Stimulated activated CD8-positive, alpha-beta memory T cell treated with anti-CD3 and anti-CD28 coated beads, Interleukin-4, amount 100 ng/mL, for 1 hour (primary cell): ENCODE measurements at places on chromosomes 4 and X.

DNA sequence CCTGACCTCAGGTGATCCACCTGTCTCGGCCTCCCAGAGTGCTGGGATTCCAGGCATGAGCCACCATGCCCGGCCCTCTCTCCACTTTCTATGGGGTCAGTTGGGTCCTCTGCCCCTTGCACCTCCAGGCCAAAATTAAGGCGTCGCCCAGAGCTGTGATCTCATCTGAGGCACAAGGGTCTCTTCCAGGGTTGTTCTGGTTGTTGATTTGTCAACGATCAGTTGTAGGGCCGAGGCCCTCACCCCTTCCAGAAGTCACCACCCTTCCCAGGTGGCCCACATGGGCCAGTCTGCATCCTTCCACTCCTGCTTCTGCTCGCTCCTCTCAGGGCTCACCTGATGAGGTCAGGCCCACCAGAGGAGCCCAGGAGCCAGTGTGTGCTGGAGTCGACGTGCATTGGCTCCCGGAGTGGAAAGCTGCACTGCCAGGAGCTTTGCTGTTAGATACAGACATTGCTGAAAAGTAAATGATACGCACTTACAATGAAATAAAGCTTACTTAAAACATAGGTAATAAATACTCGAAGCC lies 14.3 kb upstream of the TMEM271 start:
- DNase-seq, result no peak

GRCh38 chr4:115657991-115658650 lies 544.7 kb upstream of the NDST4 start:
- DNase-seq, result no peak

DNA sequence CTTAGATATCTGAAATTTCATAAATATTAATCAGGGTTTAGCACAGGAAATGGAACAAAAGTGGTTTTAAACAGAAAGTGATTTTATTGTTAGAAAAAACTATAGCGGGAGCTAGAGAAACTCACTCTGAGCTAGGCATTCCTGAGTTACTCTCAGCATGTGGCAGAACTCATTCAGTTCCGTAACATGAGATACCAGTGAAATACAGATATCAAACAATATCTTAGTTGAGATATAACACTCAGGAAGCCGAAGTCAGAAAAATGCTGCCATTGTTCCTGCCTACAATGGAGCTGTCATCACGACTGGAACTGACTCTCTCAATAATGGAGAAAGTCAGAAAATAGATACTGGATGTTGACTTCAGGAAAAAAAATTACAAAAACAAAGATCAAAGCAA lies 1428.7 kb downstream of the PCDH18 start:
- DNase-seq, result no peak

- DNase-seq, result no peak
Observed at GRCh38 chr4:154497889-154498288, 6.3 kb upstream of the DCHS2 start.

DNA sequence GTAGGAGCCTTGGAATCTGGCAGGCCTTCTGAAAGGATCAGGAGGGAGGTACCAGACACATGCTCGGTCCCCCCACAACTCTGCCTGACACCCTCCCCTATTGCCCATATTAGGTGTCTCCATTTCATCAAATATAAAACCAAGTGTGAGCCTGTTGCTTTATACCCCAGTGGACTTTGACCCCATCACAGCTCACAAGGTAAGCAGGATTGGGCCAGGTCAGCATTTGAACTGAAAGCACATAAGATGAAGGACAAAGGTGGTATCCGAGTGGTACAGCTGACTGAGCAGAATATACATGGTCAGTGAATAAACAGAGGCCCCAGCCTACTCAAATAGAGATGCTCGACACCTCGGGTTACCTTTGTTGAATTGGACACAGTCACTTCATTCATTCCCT lies 20.0 kb downstream of the SLC25A43 start:
- DNase-seq, result no peak

- no peak for DNase-seq
Observed at GRCh38 chr4:10205223-10205622, 88.6 kb upstream of the WDR1 start.

- no peak for DNase-seq
Observed at GRCh38 chr4:138972956-138973801, 42.4 kb upstream of the NOCT start.

GRCh38 chr4:119394826-119395225 lies 72.9 kb upstream of the FABP2 start:
- no peak for DNase-seq

DNA sequence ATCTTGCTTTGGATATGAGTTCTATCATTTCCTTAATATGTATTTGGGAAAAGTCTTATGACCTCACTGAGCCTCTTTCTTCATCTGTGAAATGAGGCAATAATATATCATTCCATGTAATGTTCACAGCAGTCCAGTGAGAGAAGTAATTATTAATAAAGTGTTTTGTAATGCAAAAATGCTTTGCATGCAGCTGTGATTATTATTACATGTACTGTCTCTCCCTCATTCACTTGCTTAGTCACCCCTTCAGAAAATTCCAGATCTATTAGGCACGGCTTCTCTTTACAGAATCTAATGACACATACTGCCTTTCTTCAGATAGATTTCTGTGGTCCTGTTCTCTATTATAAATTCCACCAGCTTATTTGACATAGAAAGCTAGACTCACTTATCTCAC lies 53.5 kb upstream of the FGF13 start:
- no peak for DNase-seq
